Stimulated activated CD4-positive, alpha-beta T cell treated with anti-CD3 and anti-CD28 coated beads, TNF-alpha, amount 100 ng/mL, for 1 hour (primary cell): ENCODE measurements at places on chromosomes 11 and 22.

DNA sequence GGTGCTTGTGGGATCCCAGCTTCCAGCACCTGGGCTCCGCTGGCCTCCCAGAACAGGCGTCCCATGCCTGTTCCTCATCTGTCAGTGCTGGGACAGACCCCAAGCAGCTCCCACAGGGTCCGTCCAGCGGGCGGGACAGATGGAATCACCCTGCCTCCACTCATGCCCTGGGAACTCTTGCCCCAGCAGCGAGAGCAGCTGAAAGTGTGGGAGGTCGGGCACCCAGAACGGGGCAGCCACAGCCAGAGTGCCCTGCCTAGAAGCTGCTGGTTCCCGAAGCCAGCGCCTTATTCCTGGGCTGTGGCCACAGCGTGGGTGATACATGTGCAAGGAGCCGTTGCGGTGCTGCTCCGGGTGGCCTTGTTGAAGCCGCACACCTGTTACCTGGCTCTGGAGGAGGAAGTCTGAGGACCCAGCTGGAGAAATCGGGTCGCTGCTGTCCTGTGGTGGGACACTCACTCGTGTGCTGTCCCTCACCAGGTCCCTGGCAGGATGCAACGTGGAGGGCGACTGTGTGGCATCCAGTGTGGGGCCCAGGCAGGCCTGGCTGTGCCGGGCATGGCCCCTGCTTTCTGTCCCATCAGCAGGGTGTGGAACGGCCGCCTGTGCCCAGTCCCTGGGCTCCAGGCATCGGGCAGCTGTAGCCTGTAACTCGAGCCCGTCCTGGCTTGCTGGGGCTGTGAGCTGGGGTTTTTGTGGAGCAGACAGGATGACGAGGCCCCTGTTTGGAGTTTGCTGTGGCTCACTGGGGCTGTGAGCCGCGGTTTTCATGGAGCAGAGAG lies 16.2 kb downstream of the GRAMD4 start:
- DNase-seq: no peak

GRCh38 chr11:113493206-113493605 lies 18.0 kb upstream of the DRD2 start:
- no peak for DNase-seq

GRCh38 chr11:123562829-123563228 lies 91.6 kb downstream of the SCN3B start:
- DNase-seq: no peak

- no peak for DNase-seq
These were observed 12.8 kb downstream of the ETS1 start for GRCh38 chr11:128574576-128575011.

- DNase-seq: no peak
These were observed 41.5 kb downstream of the SHANK2 start for GRCh38 chr11:71210861-71211260.

DNA sequence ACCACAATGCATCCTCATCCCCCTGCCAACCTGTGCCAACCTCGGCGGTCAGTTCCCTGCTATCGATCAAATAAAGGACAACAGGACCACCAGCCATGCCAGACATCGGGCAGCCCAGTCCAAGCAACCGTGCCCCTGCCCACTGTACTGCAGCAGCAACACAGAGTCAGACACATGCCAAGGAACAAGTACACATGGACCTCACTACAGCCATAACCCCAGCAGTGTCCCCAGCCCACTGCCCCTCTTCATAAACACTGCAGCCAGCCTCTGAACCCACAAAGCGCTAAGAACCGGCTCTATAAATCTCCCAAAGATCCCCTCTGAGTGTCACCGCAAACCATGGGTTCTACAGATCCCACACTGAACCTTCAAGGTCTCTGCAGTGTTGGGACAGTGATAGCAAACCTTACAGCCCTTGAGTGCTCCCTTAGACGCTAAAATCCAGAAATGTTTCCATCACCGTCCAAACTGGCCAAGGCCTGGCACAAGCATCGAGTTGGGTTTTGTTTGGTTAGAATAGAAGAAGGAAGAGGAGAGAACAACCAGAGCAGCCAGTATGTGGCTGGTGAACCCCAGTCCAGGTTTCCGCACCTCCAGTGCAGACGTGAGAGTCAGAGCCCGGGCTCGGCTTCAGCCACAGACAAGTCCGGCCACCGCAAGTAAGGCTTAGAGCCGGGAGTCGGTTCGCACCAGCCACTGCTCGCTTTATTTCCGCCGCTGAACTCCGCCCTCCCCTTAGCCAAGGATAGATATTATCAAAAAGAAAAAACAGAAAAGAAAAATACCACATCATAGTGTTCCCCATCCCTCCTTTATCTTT lies 7.9 kb downstream of the PAX6 start:
- DNase-seq: no peak

GRCh38 chr11:38046571-38047135 lies 1448.6 kb upstream of the RAG2 start:
- DNase-seq: no peak

- DNase-seq: no peak
These were observed 1314.0 kb downstream of the JRKL start for GRCh38 chr11:97703851-97704250.

DNA sequence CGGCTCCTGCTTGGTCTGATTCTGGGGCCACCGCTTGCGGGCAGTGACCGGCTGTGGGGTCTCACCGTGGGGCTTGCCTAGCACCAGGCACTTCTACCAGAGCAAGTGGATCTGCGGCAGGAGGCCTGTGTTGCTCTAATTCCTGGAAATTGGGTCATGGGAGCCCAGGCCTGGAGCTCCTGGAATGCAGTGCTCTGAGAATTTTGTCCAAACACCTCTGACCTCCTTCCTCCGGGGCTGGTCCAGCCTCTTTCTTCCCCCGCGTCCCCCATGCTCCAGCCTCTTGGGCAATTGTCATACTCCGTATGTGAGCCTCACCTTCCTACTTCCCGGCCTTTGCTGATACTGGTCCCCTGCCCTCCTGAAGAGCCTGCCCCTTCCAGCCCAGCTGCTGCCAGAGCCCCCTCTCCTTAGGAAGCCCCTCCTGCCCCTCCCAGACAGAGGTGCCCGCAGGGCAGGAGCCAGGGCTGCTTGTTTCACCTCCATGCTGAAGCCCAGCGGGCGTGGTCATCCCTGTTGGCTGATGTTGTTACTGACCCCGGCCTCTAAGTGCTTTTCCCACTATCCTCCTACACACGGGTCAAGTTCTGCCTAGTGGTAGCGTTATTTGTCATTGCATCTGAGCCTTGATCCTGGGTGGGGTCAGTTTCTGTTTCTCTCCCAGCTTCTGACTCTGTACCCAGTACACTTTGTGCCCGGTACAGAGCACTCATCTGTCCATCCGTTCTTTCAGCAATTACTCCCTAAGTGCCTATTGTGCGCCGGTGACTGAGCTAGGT lies 9.6 kb downstream of the MGAT3 start:
- DNase-seq: no peak

DNA sequence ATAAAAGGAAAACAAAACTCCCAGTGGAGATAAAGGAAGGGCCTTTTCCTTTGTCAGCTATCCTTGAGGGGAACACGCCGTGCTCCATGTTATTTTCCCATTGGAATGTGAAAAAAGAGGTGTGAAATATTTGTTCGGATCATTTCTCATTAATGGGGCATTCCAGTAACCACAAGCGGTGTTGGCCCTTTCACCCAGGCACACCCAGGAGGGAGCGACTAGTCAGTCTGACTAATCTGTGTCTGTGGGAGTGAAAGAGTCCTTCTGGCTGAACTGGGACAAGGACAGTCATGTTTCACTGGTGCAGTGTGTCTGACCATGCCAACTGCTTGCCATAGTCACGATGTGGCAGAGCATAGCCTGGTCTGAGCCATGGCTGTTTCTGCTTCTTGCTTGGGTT lies 13.0 kb upstream of the MYEOV start:
- DNase-seq: no peak

- DNase-seq: no peak
These were observed 10.6 kb downstream of the SPTBN2 start for GRCh38 chr11:66718320-66718971.

- DNase-seq: no peak
These were observed 69.1 kb upstream of the B3GAT1 start for GRCh38 chr11:134481135-134481534.

DNA sequence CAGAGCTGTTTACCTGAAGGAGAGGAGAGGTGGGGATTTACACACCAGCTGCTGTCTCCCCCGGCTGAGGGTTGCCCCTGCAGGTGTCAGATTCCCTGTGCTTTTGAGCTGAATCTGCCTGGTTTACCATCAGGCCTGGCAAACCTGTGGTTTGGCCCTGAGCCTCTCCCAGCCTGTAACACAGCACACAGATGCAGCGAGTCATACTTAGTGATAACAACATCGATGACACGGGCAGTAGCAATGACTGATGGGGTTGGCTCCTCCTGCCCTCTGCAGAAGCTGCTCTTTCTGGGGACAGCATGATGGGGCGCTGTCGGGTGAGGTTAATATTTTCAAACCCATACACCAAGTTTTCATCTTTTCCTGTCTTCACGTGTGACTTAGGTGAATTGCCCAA lies 380.0 kb upstream of the B3GAT1 start:
- no peak for DNase-seq

- no peak for DNase-seq
These were observed 27.3 kb upstream of the L3MBTL2 start for GRCh38 chr22:41177622-41178424.

DNA sequence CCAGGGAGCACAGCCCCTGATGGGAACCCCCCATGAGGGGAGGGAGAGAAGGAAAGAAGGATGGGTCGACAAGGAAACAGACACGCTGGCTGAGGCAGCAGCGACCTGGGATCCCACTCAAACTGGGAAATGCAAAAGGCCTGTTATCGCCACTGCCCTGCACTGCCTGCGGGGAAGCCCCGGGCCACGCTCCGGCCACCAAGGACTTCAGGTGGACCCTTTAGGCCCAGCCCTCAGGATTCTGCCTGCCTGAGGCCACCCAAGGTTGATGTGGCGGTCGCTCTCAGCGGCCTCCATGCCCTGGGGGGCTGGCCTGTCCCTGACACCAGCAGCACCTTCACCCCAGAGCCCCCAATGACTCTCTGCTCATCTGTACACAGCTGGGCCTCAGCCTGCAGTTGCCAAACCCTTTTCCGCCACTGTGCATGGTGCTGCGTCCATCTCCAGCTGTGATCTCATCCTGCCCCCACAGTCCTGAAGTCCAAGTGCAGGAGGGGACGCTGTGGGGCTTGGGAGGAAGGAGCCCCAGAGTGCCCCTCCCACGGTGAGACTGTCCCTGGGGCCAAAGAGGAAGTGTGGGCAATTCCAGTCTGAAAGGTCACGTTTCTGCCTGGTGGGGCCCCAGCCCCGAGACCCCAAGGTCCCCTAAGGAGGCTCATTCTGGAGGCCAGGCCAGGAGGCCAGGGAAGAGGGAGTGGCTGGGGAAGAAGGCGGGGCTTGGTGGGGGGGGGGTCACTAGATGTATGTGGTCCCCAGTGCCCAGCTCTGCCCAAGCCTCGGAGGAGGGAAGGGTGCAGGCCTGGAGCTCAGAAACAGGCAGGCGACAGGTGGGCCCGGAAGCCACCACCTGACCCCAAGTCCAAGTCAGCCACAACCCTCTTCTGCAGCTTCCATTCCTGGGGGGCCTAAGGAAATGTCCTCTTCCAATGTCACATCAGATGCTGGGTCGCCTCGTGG lies 31.6 kb downstream of the OSBPL5 start:
- no peak for DNase-seq

DNA sequence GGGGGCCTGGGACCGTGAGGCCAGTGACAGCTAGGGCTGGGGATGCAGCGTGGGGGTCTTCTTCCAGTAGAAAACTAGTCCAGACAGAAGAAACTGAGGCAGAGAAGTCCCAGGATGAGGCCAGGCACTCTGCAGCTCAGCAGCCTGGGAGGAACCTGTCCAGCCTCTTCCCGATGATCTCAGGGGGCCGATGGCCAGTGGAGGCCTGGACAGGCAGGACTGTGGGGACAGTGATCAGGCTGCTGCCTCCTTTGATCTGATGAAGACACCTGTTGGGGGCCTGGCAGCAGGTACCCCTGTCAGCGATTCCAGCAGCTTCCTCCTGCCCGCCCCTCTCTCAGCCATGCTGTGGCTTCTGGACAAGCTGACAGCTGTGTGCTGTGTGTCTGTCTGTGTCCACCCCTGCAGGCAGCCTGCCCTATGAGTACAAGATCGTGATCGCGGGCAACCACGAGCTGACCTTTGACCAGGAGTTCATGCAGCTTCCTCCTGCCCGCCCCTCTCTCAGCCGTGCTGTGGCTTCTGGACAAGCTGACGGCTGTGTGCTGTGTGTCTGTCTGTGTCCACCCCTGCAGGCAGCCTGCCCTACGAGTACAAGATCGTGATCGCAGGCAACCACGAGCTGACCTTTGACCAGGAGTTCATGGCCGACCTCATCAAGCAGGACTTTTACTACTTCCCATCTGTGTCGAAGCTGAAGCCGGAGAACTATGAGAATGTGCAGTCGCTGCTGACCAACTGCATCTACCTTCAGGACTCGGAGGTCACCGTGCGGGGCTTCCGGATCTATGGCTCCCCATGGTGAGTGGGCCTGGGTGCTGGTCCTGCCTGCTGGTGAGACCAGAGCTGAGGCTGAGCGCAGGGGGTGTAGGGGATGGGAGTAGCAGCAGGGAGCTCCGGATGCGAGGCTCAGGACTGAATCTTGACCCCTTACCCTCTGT lies 62.6 kb downstream of the MPPED1 start:
- DNase-seq: no peak

DNA sequence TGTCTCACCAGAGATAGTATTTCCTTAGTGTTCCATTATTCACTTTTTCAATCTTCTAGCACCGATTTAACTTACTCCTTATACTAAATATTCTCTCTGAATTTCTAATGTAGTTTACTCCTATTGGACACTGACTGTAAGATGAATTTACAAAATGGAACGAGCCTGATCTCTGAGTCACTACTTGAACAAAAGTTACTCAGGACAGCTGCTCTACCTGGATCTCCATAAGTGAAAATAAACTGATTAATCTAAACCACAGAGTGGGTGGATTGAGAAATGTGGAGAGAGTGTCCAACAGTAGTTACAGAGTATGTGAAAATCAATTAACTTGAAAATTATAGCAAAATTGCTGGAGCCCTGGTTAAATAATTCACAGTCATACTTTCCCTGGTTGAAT lies 141.7 kb upstream of the CHORDC1 start:
- DNase-seq: no peak

GRCh38 chr22:25407226-25407858 lies 157.1 kb upstream of the GRK3 start:
- no peak for DNase-seq

DNA sequence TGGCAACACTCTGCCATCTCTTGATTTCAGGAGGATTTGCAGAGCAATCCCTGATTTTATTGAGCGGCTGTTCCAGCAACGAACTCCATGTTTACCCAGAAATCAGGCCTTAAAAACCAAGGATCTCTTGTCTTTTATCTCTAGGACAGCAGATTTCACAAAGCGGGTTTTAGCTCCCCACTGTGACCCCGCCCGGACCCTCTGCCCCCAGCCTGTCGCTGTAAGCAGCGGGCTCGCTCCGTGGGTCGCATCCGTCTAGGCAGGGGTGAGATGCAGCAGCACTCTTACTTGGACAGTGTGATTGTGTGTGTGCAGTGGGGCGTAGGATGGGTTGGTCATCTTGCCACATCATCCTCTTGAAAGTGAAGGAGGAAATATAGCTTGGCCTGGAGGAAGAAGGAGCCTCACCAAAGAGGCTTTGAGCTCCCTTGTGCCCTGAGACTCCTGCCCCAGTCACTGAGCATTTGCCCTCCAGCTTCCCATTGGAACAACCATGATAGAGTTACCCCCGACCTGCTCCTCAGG lies 189.2 kb upstream of the TBCEL start:
- DNase-seq: no peak
